SJCRH30 (cell line): ENCODE measurements at places on chromosomes 2 and 18.

DNA sequence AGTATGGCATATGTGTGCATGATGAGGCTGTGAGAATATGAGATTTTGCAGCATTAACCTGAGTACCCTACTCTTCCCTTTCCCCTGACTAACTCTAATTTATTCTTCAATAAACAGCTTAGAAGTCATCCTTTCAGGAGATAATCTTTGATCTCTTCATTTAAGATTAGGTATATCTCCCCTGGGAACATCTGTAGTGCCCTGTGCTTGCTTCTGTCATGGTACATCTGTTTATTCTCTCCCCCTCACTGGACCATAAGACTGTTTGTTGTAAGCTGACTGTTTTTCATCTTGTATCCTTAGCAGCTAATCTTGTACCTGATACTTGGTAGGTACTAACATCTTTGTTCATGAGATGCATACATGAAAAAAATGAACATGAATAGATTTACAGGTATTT is 83.1 kb downstream of the MBD5 start:
- DNase-seq = no peak

- DNase-seq = no peak
Observed at GRCh38 chr2:3741867-3742602, 38.7 kb downstream of the DCDC2C start.

GRCh38 chr2:69192176-69192945 is 179.4 kb downstream of the ANTXR1 start:
- DNase-seq = no peak

- DNase-seq = peak; percentile 84
Observed at GRCh38 chr2:70686577-70687460, 81.2 kb downstream of the ADD2 start.

DNA sequence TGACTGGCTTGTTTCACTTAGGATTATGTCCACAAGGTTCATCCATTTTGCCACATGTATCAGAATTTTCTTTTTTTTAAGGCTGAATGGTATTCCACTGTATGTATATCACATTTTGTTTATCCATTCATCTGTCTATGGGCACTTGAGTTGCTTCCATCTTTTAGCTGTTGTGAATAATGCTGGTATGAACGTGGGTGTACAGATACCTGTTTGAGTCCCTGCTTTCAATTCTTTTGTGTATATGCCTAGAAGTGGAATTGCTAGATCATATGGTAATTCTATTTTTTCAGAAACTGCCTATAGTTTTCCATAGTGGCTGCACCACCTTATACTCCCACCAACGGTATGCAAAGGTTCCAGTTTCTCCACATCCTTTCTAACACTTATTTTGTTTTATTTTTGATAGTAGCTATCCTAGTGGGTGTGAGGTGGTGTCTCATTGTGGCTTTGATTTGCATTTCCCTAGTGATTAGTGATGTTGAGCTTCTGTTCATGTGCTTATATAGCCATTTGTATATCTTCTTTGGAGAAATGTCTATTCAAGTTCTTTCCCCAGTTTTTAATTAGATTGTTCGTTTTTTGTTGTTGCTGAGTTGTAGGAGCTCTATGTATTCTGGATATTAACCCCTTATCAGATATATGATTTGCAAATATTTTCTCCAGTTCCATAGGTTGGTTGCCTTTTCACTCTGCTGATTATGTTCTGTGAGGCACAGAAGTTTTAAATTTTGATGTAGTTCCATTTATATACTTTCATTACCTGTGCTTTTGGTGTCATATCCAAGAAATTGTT is 40.7 kb downstream of the TTC39C start:
- no peak for DNase-seq

GRCh38 chr2:235268535-235268934 is 225.3 kb upstream of the AGAP1 start:
- DNase-seq = no peak

- peak; percentile 48 for DNase-seq
Observed at GRCh38 chr2:194087089-194087958, 1569.7 kb upstream of the SLC39A10 start.

- DNase-seq = no peak
Observed at GRCh38 chr2:163528640-163529217, 207.1 kb downstream of the FIGN start.

DNA sequence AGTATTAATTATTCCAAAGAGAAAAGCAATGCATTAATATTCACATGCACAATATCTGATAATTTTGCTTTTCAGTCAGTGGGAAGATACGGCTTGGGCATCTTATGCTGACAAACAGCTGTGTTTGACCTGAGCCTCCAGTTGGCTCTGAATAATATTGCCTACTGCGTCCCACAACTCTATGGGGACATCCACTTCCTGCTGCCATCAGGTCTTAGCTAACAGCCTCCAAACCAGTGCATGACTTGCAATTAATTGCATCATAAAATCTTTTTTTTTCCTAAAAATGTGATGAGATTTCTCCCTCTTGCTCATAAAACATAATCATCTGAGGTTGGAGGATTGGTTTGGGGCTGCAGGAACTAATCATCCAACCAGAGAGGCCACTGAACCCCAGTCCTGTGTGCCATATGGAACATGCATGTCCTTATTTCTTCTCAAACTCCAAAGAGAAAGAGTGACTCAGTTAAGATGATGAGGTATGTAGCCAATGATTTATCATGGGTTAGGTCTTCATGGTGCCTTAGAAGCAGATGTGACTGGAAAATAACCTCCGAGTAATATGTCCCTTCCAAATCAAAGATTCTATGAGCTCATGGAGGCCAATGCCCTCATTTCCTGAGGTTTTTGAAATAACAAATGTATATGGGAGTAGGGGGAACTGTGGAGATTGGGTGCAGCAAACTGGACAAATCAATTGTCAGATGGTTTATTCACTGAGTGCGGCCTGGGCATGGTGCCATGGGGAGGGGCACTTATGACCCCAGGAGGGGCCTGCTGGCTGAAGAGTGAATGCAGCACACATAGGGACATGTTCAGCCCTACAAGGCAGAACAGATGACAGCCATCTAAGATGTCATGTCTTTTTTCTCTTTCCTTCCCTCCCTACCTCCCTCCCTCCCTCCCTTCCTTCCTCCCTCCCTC is 39.4 kb downstream of the EDAR start:
- no peak for DNase-seq

GRCh38 chr2:199131136-199131655 is 326.5 kb downstream of the SATB2 start:
- no peak for DNase-seq

- no peak for DNase-seq
Observed at GRCh38 chr2:58357521-58357920, 116.4 kb upstream of the FANCL start.

GRCh38 chr2:172484253-172484652 is 56.9 kb downstream of the ITGA6 start:
- no peak for DNase-seq

- no peak for DNase-seq
Observed at GRCh38 chr2:191870744-191871143, 23.9 kb upstream of the CAVIN2 start.

- DNase-seq = no peak
Observed at GRCh38 chr2:151097895-151098294, 163.8 kb downstream of the RBM43 start.

- peak; percentile 55 for DNase-seq
Observed at GRCh38 chr2:231611273-231612108, 18.8 kb downstream of the TEX44 start.

- DNase-seq = no peak
Observed at GRCh38 chr18:12516049-12516630, 108.4 kb downstream of the PRELID3A start.
